ENCODE measurements at places on chromosomes 13 and 19.

DNA sequence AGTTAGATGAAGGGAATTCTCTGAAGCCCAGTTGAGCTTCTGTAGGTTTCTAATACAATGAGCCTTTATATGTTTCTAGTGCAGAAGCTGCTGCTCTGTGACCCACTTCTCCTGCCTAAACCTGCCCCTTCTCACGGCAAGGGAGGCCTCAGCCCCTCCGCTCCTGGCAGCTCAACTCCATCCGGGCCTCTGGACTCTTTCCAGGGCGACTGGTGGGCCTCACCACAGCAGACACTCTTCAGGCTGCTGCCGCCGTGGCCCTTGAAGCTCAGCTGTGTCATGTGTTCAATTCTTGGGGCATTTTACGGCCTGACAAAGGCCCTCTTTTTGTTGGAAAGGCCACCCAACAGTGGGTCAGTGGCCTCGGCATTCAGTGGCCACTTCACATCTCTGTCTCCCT lies 10.0 kb upstream of the C19orf33 start:
- DNase-seq, result no peak

DNA sequence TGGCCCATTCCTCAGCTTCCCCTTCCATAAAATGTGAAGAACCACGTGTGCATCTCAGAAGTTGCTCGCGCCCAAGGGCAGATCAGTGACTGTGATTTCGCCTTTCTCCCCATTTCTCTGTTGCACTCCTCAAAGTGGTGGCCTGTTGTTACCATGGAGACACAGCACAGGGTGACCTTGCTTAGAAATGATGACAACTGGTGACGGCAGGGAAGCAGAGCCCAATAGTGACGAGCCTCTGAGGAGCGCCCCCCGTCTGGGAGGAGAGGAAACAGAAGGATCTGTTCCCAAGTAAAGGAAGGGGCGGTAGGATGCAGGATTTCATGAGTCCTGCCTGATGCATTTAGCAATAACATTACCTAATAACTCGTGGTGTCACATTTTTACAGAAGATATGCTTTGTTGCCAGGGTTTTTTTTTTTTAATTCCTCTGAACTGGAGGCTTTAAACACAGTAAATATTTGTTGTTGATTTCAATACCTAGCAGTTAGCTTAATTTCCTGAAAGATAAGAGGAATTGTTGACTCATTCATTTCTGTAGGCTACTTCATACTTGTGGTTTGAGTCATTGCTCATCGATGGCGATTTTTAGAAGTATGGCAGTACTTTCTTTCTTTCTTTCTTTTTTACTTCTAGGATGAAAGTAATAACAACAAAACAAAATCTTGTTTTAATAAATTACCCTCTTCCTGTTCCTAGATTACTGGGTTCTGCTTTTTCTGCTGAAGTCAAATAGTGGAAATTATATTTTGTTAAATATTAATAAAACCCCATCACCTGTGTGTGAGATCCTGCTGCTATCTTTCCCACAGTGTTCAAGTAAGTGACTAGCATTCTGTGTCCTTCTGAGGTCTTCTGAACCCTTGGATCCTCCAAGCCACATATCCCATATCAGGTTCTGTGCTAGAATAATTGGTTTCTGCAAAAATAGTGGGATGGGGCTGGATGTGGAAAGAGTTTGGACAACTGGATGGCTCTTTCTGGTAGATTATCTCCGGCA lies 36.0 kb downstream of the MBNL2 start:
- peak; percentile 96 for DNase-seq

DNA sequence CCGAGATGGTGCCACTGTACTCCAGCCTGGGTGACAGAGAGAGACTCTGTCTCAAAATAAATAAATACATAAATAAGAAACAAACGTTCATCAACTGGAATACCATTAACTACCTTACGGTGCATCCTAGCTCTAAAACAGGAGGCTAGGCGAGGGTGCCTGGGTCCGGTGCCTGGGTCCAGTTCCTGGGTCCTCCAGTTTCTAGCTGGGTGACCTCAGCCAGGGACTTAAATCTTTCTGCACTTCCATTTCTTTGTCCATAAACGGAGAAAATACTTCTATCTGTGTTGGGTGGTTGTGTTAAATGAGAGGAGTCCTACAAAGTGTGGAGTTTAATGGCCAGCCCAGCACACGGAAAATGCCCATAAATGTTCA lies 34.0 kb downstream of the RFX2 start:
- no peak for DNase-seq

DNA sequence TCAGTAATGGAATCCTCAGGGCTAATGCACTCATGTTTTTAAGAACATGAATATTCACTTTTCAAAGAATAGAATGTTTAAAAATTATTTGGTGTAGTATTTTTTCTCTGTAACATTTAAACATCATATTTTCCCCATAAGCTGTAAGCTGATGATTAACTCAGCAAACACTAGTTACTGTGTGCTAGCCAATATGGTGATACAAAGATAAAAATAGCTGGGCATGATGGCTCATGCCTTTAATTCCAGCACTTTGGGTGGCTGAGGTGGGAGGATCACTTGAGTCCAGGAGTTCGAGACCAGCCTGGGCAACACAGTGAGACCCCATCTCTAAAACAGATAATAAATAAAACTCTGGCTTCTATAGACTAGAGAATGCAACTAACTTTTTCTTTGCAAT lies 13.2 kb downstream of the RNF17 start:
- DNase-seq, result no peak

All from fibroblast of lung (primary cell).